ENCODE measurements at places on chromosomes 5 and 9.

- no peak for DNase-seq
These were observed 60.1 kb downstream of the SEMA6A start for GRCh38 chr5:116514421-116514970.

DNA sequence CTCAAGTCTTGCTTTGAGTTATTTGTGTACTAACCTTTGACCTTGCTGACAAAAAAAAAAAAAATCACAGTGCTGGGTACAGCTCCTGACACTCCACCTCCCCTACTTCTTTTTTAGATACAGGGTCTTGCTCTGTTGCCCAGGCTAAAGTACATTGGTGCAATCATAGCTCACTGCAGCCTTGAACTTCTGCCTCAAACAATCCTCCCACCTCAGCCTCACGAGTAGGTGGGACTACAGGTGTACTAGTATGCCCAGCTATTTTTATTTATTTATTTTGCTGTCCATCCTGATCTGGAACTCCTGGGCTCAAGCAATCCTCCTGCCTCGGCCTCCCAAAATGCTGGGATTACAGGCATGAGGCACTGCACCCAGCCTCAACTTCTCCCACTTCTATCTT is 57.2 kb upstream of the KCNMB1 start:
- DNase-seq = no peak

DNA sequence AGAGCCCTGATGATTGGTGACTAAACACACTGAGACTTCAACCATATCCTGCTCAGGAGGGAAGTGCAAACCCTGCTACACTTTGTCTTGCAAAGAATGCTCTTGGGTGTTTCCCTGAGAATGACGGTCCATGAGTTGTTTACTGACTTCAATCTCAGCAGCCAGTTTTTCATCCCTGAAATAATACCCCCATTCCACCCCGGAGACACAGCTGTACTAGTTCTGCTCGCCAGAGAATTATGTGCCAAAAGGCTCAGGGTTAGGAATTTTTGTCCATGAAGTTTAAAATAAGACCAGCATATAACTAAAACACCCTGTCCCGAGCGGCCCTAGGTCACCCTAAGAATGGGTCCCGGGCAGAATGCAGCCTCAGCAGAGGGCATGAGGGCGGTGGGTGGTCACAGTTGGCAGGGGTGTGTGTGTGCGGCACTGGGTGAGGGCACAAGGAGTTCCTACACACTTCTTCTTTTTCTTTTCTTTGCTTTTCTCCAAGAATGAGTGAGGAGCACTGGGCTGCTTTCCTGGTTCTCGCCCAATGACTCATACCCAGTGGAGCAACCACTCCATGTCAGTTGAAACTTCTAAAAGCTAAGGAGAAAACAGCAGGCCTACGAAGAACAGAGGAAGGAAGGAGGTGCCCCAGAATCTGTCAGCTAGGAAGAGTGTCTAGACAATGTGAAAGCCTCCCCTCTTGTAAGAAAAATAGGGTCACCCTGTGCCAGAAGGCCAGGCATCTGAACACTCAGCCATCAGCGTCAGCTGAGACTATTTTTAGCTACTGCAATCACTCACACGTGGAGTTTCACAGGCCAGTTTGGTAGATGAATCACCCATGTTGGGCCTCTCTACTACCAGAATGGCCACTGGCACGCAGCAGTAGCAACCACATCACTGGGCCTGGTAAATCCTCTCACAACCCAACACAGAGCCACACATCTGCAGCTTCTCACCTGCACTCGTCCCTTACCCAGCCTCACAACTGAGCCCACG is 105.9 kb downstream of the DPYSL3 start:
- no peak for DNase-seq

- no peak for DNase-seq
These were observed 126.3 kb upstream of the ASTN2 start for GRCh38 chr9:117541181-117541580.

- no peak for DNase-seq
These were observed 148.0 kb downstream of the GHR start for GRCh38 chr5:42570966-42571960.

DNA sequence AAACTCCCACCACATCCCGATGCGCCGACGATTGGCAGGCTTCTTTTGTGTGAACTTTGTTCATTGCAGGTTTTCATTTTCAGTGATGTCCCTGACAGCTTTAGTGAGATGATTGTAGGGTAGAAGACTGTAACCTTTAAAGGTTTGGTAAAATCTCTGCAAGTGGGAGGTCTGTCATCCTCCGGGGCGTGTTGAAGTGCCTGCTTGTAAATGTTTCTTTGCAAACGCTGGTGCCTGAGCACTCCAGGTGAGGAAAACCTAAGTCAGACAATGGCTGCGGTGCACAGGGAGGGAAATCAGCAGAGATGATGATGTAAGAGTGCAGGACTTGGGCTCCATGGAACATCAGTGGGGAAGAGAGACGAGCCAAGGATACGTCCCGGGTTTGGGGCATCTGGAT is 228.1 kb downstream of the DRD1 start:
- DNase-seq = no peak

- no peak for DNase-seq
These were observed 65.8 kb upstream of the NFIL3 start for GRCh38 chr9:91489361-91489899.

- no peak for DNase-seq
These were observed 76.8 kb downstream of the PIK3R1 start for GRCh38 chr5:68292316-68292715.

- DNase-seq = no peak
These were observed 265.6 kb downstream of the PAPPA start for GRCh38 chr9:116419181-116419580.

DNA sequence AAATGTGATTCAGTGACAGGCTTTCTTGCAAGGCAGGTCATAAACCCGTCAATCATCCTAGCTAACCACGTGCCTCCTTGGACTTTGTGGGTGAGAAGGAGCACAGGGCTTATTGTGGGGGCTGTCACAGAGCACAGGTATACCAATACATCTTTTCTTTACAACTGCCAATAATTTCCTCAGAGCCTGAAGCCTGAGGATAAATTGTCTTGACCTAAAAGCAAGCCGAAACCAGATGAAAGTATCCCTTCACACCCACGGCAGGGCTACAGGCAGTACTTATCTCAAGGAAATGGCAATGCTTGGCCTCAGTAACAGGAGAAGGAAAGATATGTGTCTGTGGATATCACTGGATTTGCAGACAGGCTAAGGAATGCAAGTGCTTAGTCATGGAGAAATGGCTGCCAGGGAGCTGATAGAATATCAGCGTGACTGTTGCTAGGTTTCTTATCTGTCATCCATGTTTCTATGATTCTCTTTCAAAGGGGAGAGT is 90.3 kb upstream of the ZNF366 start:
- no peak for DNase-seq

DNA sequence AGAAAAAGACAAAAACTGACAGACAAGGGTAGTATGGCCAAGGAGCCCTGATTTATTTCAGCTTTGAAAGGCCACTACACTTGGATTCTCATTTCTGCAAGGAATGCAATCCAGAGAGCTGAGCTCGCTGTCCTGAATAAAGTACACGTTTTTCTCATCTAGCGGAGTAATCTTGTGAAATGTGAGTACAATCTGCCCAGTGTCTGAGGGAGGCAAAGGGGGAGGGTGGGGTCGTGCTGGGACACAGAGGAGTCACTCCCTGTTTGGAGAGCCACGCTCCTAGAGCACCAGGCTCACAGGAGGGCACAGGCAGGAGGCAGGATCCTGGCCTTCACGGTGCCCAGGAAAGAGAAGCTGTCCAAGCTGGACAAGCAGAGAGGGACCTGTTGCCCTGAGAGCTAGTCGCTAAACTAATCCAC is 51.0 kb upstream of the IFNK start:
- DNase-seq = no peak

GRCh38 chr5:76388791-76389512 is 14.1 kb upstream of the IQGAP2 start:
- DNase-seq = no peak

- DNase-seq = no peak
These were observed 47.7 kb downstream of the SIL1 start for GRCh38 chr5:139150367-139150999.

GRCh38 chr9:13165956-13166355 is 113.5 kb downstream of the MPDZ start:
- DNase-seq = no peak

DNA sequence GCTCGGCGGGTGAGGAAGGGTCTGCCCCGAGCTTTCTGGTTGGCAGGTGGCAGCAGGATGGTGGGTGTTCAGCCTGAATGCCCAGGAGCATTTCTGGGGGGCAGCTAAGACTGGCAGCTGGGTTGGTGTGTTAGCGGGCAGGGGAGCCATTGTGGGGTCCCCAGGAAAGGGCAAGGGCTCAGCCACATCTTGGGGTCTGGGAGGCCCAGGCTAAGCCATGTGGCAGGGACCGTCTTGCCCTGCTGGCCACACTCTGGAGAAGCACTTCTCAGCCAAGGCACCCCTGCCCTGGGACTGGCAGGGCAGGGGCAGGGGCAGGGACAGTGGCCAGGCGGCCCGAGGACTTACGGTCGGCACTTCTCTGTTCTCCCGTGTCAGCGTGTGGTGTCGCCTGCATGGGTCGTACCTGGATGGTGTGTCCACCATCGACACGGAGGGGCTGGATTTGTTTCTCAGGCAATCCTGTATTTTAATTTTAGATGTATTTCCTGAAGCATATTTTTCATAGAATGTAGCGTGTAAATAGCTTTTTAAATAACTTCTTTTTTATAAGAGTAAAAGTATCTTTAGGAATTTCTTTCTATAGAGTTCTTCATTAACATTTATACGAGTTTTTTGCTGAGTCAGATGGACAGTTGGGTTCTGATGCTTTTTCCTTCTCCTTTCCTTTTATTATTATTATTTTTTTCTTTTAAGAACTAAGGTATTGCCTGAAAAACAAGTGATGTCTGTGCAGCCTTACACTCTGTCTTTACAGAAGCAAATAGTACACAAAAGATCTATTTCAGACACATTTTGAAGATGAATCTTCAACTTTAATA is 102.0 kb downstream of the PHF2 start:
- DNase-seq = no peak

DNA sequence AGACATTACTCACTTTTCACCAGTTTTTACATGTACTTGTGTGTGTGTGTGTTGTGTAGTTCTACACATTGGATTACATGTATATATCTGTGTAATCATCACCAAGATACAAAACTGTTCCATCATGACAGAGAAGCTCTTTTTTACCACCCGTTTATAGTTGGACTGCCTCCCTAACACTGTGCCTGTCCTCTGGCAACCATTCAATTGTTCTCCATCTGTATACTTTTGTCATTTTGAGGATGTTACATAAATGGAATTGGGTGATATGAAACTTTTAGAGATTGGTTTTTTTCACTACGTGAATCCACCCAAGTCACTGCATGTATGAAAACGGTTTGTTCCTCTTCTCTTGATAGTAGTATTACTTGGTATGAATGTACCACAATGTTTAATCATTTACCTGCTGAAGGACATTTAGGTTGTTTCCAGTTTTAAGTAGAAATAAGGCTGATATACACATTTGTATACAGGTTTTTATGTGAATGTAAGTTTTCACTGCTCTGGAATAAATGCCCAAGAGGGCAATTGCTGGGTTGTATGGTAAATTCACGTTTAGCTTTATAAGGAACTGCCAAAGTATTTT is 126.2 kb downstream of the MAPKAP1 start:
- no peak for DNase-seq

DNA sequence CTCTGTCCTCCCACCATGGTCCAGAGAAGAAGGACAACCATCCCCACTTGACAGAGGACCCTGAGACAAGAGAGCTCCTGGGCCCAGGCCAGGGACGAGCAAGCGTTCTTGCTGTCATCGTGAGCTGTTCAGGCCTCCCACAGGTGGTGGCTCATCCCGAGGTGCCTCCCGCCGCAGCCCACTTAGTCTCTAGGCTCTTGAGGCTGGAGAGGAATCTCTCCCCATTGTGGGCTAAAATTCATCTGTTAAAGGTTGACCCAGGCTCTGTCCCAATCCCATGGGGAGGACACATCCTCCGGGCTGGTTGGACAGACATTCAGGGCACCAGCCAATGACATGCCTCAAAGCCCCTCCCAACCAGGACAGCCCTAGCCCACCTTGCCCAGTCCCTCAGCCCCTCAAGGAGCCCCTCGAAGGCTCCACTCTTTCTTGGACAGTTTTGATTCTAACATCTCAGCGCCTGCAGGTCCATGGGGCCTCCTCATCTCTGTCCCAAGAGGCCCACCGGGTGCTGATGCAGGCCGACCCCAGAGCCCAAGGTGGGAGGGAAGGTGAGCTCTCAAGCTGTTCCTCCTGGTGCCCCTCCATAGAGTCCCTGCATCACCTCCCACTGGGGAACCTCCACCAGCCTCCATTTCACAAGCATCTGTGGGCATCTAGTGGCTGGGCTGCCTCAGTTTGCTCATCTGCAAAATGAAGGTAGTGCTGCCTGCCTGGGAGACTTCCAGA is 52.9 kb downstream of the BARX1 start:
- no peak for DNase-seq

GRCh38 chr9:92829420-92829819 is 48.4 kb downstream of the ZNF484 start:
- no peak for DNase-seq

GRCh38 chr5:116671211-116671736 is 96.7 kb upstream of the SEMA6A start:
- DNase-seq = no peak

GRCh38 chr5:80194468-80194867 is 61.4 kb downstream of the SERINC5 start:
- no peak for DNase-seq

- no peak for DNase-seq
These were observed 35.5 kb downstream of the NTNG2 start for GRCh38 chr9:132197315-132197714.

- DNase-seq = no peak
These were observed 99.3 kb upstream of the CDH18 start for GRCh38 chr5:20087299-20087698.
